GM12878 (cell line): ENCODE measurements at places on chromosomes 7 and 10. TPM values are rescaled to one million over a fixed set of nuclear protein-coding genes. Genes with fewer than 3 reads are reported as not detected.
A peak's percentile ranks its signal among the peaks of the same experiment; 100 is the strongest.

DNA sequence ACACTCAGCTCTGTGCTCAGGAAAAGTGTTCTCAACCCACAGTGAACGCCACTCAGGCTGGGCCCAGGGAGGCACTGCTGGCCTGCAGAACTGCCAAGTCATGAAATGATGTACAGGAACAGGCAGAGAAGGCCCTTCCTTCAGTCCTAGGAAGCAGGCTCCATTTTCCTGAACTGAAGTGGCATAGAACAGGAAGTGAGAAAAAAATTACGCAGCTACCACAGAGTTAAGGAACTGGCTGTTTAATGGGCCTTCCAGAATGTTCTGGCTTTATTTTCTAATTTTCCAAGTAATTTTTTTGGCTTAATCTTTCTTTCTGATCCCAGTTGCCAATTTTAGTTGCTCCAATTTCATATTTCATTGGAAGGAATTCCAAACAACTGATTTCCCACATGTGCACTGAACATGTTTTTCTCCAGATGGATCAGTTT is 39.3 kb downstream of the LRRC18 start:
- H3K4me1 ChIP-seq = no peaks in the 10 kb centered on the region
- H3K27me3 ChIP-seq = no peaks in the 10 kb centered on the region
- no peak overlapping the region for H3K4me3 ChIP-seq
- peaks cover 23% of the 10 kb centered on the region for H3K36me3 ChIP-seq
- no peak overlapping the region for H3K27ac ChIP-seq

DNA sequence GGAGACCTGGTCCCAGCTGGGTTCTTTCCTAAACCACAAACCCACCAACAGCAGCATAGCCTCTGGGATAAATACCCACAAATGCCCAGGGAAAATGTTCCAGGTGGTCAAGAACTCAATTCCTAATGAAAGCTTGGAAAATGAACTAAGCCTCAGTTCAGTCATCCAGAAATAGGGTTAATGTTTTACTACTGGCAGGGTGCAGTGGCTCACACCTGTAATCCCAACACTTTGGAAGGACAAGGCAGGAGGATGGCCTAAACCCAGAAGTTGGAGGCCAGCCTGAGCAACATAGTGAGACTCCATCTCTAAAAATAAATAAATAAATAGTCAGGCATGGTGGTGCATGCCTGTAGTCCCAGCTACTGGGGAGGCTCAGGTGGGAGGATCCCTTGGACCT is 82.2 kb downstream of the SVOPL start:
- H3K27me3 ChIP-seq = no peaks in the 10 kb centered on the region
- no peak overlapping the region for H3K27ac ChIP-seq
- H3K36me3 ChIP-seq = no peaks in the 10 kb centered on the region
- H3K4me3 ChIP-seq = no peak overlapping the region
- no peak for DNase-seq

- no peaks in the 10 kb centered on the region for H3K36me3 ChIP-seq
- H3K27me3 ChIP-seq = peaks cover 6% of the 10 kb centered on the region; the same call in 1 of the 2 replicates
- no peak overlapping the region for H3K27ac ChIP-seq
- no peak overlapping the region for H3K4me3 ChIP-seq
- H3K4me1 ChIP-seq = no peaks in the 10 kb centered on the region
Measured at GRCh38 chr10:46551701-46552525, 4.5 kb downstream of the GPRIN2 start.

DNA sequence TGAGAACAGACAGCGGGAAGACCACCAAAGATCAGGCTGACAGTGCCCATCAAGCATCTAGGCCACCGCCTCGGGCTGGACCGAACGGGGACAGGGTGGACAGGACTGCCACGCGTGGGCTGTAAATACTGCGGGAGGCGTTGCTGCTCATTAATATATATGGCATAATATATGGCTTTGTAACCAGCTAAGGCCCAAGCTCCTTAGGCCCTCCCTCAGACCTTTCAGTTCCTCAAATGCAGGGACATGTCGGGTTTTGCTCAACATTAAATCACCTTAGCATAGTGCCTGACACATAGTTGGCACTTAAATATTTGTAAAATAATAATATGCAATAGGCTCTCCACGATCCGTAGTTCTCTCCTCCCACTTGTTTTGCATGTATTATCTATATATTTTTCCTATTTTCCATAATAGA is 402 bp upstream of the TMEM168 start:
- H3K27ac ChIP-seq = peak overlapping the region; percentile 94
- H3K27me3 ChIP-seq = no peaks in the 10 kb centered on the region
- peak overlapping the region; percentile 85 for H3K4me3 ChIP-seq
- H3K4me1 ChIP-seq = peaks cover 7% of the 10 kb centered on the region; the same call in 1 of the 2 replicates
- peak; percentile 44 for DNase-seq
- H3K36me3 ChIP-seq = no peaks in the 10 kb centered on the region

DNA sequence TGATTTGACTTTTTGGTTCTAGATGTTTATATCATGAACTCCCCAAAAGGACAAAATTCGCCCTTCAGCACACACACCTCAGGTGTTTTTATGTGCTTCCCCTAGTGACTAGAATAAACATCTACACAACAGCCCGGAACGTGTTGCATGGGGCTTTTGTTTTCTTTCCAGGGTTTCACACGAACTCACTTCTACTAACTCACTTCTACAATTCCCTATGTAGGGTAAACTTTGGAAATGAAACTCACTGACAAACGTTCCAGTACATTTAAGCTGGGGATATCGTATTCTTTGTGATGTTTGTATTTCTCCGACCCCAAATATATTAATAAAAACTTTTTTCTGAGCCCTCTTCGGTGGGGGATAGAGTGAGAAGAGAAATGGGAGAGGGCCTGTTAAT is 1.4 kb downstream of the TRA2A start:
- H3K27me3 ChIP-seq = no peaks in the 10 kb centered on the region
- H3K36me3 ChIP-seq = no peaks in the 10 kb centered on the region
- no peak for DNase-seq
- H3K4me3 ChIP-seq = peak overlapping the region; percentile 99

- H3K27ac ChIP-seq = no peak overlapping the region
- H3K4me3 ChIP-seq = peak overlapping the region; percentile 55; the same call in 1 of the 2 replicates
- no peak for DNase-seq
- H3K27me3 ChIP-seq = peaks cover 10% of the 10 kb centered on the region
- no peaks in the 10 kb centered on the region for H3K36me3 ChIP-seq
- H3K4me1 ChIP-seq = no peaks in the 10 kb centered on the region; the same call in 1 of the 2 replicates
Measured at GRCh38 chr10:75402486-75403143, 1.1 kb upstream of the ZNF503 start.

- peaks cover 2% of the 10 kb centered on the region; the same call in 1 of the 2 replicates for H3K27me3 ChIP-seq
- no peaks in the 10 kb centered on the region for H3K36me3 ChIP-seq
- H3K27ac ChIP-seq = no peak overlapping the region
- no peak for DNase-seq
- H3K4me1 ChIP-seq = peaks cover 1% of the 10 kb centered on the region
Measured at GRCh38 chr10:14179251-14179650, 151.5 kb downstream of the FRMD4A start.

DNA sequence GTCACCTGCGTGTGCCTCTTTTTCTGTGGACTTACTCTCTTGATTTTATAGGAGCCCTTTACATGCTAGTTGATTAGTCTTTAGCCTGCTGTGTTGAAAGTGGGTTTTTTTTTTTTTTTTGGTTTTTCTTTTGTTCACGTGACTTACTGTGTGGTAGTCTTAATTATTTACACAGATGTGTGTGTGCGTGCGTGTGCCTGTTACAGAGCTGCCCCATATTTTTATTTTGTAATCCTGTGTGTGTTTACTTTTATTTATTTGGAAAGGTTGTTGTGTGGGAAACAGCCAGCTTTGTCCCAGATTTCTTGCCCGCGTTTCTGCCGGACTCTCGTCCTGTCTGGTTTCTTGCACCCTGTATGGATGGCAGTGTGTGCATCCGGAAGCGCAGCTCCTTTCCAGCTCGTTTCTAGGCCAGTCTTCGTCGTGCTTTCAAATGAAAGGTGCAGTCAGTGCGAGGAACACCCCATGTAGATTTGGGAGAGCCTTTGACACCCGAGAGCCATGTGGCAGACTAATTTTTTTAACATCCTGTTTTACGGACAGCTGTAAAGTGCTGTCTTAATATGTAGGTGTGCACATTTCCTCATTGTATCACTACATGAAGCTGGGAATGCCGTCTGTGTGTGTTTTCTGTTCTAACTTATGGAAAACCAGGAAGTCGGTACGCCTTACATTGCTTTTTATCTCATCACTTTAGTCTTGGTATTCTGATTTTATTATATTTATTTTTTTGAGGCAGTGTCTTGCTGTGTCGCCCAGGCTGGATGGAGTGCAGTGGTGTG is 55.6 kb downstream of the DNAJB6 start:
- no peak for DNase-seq
- no peak overlapping the region for H3K27ac ChIP-seq
- H3K36me3 ChIP-seq = peaks cover 35% of the 10 kb centered on the region
- no peaks in the 10 kb centered on the region; the same call in 1 of the 2 replicates for H3K4me1 ChIP-seq
- no peak overlapping the region for H3K4me3 ChIP-seq

- no peaks in the 10 kb centered on the region for H3K4me1 ChIP-seq
- H3K36me3 ChIP-seq = no peaks in the 10 kb centered on the region
- DNase-seq = no peak
- no peaks in the 10 kb centered on the region for H3K27me3 ChIP-seq
- H3K4me3 ChIP-seq = no peak overlapping the region
- no peak overlapping the region for H3K27ac ChIP-seq
Measured at GRCh38 chr7:28362182-28362581, 50.1 kb upstream of the CREB5 start.

GRCh38 chr7:91496251-91496820 is 232.1 kb downstream of the FZD1 start:
- no peak for DNase-seq
- no peaks in the 10 kb centered on the region for H3K27me3 ChIP-seq
- H3K36me3 ChIP-seq = no peaks in the 10 kb centered on the region
- no peak overlapping the region for H3K27ac ChIP-seq
- H3K4me3 ChIP-seq = no peak overlapping the region
- H3K4me1 ChIP-seq = no peaks in the 10 kb centered on the region

DNA sequence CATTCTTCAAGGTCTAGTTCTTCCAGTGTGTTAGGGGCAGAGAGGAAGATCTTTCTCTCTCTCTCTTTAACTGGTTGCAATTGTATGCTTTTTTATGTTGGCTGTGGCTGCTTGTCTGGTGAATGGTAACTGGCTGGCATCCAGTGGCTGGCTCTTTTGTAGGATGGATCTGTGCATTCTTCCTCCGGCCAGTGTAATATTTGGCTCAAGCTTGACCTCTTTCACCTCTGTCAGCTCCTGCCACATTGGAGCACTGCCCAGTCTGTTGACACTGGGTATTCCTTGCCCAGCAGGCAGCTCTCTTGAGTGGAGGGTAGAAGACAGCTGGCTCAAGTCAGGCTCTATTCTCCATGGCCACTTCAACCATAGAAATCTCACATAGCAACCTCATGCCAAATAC is 528.3 kb downstream of the PHTF2 start:
- H3K27me3 ChIP-seq = no peaks in the 10 kb centered on the region
- H3K4me1 ChIP-seq = no peaks in the 10 kb centered on the region
- H3K27ac ChIP-seq = no peak overlapping the region

DNA sequence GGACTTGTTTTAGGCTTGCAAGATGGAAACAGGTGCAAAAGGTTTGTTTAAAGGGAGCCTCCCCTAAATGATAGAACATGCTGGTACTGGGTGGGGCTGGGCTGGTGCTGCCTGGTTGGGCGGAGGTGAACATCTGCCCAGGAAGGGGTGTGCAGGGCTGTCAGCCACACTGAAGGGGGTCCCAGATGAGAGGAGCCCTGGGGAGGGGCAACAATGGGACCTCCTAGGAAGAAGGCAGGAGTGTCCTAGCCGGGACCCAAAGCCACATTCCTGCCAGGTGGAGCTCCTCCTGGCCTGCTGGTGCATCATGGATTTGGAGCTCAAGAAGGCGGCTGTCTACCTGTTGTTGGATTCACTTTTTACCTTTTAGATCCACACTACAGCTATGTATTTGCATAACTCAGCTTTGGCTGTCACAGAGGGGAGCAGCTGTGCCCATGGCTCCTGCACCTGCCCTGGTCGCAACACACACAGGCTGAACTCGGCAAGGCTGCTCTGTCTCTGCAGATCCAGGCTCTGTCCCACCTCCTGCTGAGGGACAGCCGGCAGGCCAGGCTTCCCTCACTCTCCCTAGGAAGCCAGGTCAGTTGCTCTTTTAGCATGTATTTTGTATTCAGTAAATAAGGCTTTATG is 59.9 kb downstream of the ADARB2 start:
- H3K27ac ChIP-seq = no peak overlapping the region
- no peak overlapping the region for H3K4me3 ChIP-seq
- no peaks in the 10 kb centered on the region for H3K27me3 ChIP-seq

- DNase-seq = no peak
- no peaks in the 10 kb centered on the region for H3K27me3 ChIP-seq
- H3K4me1 ChIP-seq = no peaks in the 10 kb centered on the region
- no peak overlapping the region for H3K27ac ChIP-seq
- no peaks in the 10 kb centered on the region for H3K36me3 ChIP-seq
Measured at GRCh38 chr10:131774681-131775085, 126.1 kb upstream of the PPP2R2D start.

DNA sequence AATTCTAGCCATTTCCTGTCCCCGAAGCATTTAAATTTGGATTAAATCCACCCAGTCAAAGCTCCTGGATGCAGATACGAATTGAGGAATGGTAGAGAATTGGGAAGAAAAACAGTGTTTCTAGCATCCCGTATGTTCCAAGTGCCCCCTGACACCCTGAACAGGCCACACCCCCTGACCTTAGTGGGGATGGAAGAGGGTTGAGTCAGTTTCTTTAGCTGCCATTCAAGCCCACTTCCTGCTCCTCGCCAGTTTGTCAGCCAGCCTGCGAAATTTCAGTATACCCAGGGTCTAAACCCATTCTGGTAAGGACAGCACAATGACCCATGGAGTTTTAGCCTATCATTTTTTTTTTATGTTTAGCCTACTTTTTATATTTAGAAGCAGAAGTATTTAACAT is 101.1 kb downstream of the PKD1L1 start:
- H3K27ac ChIP-seq = no peak overlapping the region
- DNase-seq = no peak
- H3K36me3 ChIP-seq = no peaks in the 10 kb centered on the region

DNA sequence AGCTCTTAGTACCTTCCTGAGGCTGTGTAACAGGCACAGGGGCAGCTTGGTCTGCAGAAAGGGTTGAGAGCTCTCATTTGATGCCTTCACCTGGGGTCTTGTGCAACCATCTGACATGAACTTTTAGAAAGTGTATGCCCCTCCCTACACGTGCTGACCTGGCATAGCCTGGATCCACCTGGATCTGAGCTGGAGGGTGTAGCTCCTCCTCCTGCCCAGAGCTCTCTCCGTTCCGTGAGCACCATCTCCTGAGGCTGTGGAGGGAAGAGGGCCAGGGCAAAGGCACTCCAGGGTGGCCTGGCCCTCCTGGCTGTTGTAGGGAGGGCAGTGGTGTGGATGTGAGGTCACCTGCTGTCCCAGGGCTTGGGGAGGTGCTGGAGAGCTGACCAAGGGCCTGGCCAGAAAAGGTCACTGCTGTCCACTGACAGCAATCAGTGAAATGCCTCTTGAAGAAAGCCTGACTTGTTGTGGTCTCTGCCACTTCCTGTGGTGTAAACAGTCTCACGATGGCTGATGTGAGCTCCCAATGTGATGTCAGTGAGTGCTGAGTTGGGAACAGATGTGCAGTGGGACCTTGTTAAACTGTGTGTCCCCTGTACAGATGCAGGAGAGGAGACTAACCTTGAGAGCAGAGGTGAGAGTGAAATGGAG is 23.0 kb downstream of the AMZ1 start:
- H3K27ac ChIP-seq = peak overlapping the region; percentile 89
- H3K4me3 ChIP-seq = peak overlapping the region; percentile 56; the same call in 1 of the 2 replicates
- H3K36me3 ChIP-seq = no peaks in the 10 kb centered on the region; the same call in 1 of the 2 replicates

PNLIP gene
- 1.1 and 2.4 TPM in 2 replicates for total RNA-seq

CAMK2B gene
- total RNA-seq = 0.23 and 0.24 TPM in 2 replicates

LRRC61 gene
- 28.9 and 31.1 TPM in 2 replicates for total RNA-seq

IKZF1 gene
- 125 and 131 TPM in 2 replicates for total RNA-seq

MMRN2 gene
- 0.40 and 0.95 TPM in 2 replicates for total RNA-seq

PYROXD2 gene
- 9.5 and 11.3 TPM in 2 replicates for total RNA-seq
